ENCODE measurements at places on chromosomes 7 and 10.
A peak's percentile ranks its signal among the peaks of the same experiment; 100 is the strongest.

- DNase-seq = no peak
Measured at GRCh38 chr7:128827248-128827958, 2.8 kb upstream of the FLNC start.

DNA sequence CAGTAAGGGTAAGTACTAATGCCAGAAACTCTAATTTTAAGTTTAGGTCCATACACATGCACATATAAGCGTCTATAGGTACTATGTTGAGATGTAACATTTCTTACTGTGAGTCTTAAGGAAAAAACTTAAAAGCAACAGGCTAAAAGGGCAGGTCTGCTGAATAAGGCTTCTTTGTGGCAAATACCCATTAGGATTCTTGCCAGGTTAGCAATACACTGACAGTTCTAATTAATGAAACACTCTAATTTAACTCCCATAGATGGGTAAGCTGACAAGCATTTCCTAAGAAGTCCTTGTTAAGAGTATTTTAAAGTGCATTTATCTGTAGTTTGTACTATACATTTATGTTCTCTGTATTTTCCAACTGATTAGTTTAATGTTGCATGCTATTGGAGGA, 14.0 kb downstream of the SCRN1 start:
- DNase-seq = peak; percentile 70

- no peak for DNase-seq
Measured at GRCh38 chr7:17370901-17371585, 72.6 kb downstream of the AHR start.

DNA sequence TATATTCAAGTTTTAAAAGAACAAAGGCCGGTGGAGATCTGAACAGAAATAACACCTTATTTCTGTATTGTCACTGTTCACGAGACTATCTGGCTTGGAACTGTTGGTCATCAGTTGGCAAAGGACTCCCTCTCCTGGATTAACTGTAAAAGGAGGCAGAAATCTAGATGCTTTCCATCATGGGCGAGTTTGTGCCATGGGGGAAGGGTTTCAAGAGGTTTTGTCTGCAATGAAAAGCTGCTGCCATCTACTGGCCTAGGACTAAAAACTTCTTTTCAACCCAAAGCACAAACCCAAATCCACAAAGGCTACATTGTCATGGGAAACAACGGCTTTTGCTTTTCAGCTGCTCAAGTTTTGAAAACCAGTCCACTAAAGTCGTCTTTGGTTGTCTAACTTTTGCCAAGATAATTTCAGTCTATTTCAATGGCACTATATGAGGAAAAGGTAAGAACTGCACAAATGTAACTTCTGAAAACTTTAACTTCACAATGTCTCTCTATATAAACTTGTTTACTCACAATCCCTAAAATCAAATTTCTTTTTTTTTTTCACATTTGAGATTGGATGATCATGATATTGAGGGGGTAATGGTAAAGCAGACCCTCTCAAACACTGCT, 196.8 kb downstream of the SKAP2 start:
- DNase-seq = peak; percentile 99

DNA sequence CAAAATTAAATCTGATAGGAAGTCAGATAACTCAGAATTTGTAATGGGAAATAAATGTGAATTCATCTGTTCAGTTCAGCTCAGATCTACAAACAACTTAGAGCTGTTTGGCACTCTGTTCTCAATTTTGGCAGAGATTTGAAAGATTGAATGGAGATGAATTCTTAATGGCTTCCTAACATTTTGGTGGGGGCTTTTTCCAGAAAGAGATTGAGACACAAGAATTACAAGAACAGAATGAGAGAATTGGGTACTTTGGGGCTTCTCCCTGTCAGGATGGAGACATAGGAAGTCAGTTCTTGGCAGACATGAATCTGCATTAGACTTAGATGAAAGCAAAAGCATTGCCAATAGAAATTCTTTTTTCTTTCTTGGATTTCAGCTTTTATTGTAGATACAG, 39.0 kb upstream of the PTPRZ1 start:
- DNase-seq = peak; percentile 9

Measured in cerebellar cortex (tissue), 1 donor.